ENCODE measurements at places on chromosomes 12 and 14. TPM values are rescaled to one million over a fixed set of nuclear protein-coding genes. Genes with fewer than 3 reads are reported as not detected.

DNA sequence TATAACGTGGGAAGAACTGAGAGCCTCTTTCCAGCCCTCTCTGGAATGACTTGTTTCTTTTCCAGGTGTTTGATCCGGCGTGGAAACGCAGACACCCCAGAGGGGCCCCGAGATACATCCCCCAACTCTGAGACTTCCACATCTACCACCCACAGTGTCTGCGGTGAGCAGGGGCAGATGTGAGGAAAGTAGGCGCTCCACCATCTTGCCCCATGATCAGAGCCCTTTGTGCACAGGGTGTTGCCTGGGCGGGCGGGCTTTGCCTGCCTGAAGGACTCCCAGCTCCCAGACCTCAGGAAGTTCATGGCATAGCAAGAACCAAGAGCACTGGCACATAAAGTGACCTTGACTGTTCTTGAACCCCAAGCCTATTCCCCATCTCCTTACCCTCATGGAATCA lies 2.8 kb downstream of the CARMIL3 start:
- DNase-seq: no peak

GRCh38 chr12:120529641-120530417 lies 871 bp upstream of the COQ5 start:
- DNase-seq: peak; percentile 38

The CD4 gene
- total RNA-seq: not detected

The TCL1A gene
- not detected for total RNA-seq

- no peak for DNase-seq
Observed at GRCh38 chr12:88552610-88553079, 27.6 kb downstream of the KITLG start.

GRCh38 chr14:77067632-77068516 lies 30.2 kb upstream of the CIPC start:
- peak; percentile 70 for DNase-seq

The CD63 gene
- 434 TPM for total RNA-seq

DNA sequence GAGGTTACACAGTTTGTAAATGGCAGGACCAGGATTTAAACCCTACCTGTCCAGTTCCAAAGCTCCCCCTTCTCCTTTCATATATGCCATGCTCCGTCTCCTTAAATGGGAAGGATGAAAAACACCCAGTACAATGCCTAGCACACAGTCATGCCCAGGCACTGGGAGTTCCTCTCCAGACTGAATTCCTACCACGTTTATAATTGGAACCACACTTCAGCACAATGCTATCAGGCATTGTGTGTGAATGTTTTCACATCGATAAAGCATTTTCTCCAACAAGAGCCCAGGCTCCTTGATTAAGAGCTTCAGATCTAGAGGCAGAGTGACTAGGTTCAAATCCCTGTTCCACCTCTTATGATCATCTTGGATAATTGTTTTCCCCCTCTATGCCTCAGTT lies 2.7 kb upstream of the NUAK1 start:
- DNase-seq: no peak

GRCh38 chr12:62258941-62259630 lies 1.1 kb upstream of the USP15 start:
- DNase-seq: no peak

GRCh38 chr12:72521326-72521725 lies 249.2 kb downstream of the TRHDE start:
- DNase-seq: no peak

The CAPZA3 gene
- total RNA-seq: not detected
